ENCODE measurements at places on chromosomes 16 and 17.

- no peak for DNase-seq
Observed at GRCh38 chr17:14745541-14745940, 444.7 kb downstream of the HS3ST3B1 start.

GRCh38 chr16:83160287-83161020 is 533.7 kb downstream of the CDH13 start:
- DNase-seq = no peak

GRCh38 chr16:66858740-66859396 is 14.7 kb downstream of the CA7 start:
- no peak for DNase-seq

DNA sequence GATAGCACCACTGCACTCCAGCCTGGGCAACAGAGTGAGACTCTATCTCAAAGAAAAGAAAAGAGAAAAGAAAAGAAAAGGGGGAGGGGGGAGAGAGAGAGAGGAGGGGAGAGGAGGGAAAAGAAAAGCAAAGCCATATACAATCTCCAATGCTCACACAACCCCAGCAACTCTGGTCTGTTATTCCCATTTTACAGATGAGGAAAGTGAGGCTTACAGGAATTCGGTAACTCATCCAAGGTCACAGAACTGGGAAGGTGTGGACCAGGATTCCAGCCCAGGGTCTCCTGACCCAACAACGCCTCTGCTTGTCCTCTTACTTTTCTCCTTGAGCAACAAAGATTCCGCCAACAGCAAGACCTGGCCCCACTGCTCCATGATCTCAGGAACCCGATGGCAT is 13.0 kb downstream of the PLA2G10 start:
- no peak for DNase-seq

DNA sequence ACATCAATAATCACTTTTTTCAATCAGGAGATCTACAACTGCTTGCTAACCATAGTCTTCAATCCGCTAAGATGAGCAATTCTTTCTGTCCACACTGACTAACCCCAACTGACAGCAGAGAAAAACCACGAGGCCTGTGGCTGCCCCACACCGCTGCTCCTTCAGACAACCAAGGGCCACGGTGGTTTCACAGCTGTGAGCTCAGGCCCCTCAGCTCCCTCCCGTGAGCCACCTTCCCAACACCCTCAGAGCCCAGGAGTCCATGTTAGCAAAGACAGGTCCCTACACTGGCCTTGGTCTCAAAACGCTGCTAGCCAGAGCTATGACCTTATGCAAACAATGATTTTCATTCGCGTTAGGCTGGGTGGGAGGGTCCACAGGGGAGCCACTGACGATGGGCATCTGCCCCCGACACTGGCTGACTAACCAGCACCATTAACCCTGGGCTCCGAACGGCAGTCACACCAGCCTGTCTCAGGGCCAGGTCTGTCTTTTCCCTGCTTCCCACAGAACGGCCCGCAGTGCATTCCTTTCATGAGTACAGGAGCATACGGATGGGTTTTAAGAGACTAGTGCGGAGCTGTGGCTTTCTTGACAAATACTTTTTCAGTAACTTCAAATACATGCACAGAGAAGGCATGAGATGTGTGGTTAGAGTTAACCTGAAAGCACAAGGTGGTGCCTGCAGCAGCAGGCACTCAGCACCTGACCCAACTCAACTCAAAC is 67.3 kb downstream of the ANKRD11 start:
- peak; percentile 50 for DNase-seq

GRCh38 chr17:3952186-3952585 is 12.1 kb downstream of the ATP2A3 start:
- DNase-seq = no peak

GRCh38 chr17:66602659-66603384 is 232.1 kb upstream of the CACNG5 start:
- DNase-seq = no peak

- DNase-seq = no peak
Observed at GRCh38 chr17:31052187-31052889, 42.4 kb upstream of the NF1 start.

DNA sequence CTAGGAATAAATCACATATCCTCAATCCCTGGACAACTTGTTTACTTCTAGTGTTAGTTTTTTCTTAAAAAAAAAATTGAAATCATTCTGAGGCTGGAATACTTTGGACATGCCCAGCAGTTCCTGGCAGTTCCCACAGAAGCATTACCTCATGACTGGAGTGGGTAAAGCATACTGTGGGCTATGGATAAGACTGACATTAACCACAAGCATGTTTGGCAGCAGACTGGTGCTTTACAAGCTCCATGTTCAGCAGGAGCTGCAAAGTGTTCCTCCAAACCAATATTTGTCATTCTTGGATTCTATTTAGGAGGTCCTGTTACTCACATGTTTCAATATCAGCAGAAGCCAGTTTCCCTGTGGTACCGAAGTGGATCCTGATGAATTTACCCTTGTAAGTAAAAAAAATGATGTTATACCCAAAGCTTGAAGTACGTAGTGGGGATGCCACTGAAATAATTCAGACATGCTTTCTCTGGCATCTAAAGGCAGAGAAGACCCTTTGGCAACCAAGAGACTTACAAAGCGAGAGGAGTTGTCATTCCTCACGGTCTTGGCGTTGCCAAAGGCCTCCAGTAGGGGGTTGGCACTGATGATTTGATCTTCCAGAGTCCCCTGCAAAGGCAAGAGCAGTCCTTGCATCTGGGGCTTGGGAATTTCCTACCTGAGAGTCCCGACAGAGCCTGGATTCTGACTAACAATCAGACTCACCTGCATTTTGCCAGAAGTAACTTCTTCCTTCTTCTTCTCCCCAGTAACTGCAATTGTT is 4.9 kb downstream of the MYH1 start:
- DNase-seq = no peak

DNA sequence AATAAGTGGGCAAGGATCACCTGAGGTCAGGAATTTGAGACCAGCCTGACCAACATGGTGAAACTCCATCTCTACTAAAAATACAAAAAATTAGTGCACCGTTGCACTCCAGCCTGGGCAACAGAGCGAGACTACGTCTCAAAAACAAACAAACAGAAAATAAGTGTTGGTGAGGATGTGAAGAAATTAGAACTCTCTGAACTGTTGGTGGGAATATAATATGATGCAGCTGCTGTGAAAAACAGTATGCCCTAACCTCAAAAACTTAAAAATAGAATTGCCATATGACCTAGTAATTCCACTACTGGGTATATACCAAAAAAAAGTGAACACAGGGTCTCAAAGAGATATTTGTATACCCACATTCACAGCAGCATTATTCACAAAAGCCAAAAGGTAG is 26.1 kb downstream of the GLG1 start:
- no peak for DNase-seq

GRCh38 chr17:60280673-60281072 is 111.3 kb downstream of the USP32 start:
- DNase-seq = no peak

DNA sequence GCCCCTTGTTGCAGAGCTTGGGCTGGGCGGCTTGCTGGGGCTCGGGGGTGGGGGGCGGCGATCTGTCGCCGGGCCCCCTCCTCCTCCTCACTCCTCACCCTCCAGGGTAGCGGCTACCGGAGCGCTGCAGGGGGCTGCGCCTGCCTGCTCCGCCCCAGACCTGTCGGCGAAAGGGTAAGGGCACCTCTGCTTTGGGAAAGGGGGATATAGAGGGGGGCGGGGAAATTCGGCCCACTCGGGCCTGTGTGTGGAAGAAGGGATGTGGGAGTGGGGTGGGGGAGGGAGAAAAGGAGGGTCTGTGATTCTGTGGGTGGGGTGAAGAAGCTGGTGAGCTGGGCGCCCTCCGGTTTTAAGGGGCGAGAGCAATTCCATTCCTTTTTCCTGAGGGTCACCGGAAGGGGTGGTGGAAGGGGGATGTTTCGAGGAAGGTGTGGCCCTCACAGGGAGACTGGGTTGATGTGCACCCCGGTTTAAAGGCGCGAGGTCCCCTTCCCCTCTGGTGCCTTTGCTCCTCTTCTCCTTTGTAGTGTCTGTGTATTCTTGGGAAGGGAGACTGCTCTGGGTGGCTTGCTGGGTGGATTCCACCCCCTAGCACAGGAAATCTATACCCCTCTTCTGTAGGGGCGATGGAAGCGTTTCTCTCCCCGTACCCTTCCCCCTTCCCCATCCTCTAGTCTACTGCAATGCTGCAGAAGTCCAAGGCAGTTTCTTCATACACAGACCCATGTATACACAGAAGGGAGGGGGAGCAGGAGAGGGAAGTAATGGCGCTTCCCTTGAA is 878 bp downstream of the TAOK1 start:
- DNase-seq = peak; percentile 5

Data from stimulated activated CD4-positive, alpha-beta T cell treated with anti-CD3 and anti-CD28 coated beads, Interleukin-4, amount 100 ng/mL, for 4 hours (primary cell).